Kidney glomerular epithelial cell (primary cell): ENCODE measurements at places on chromosomes 12 and 14.

- DNase-seq, result no peak
Measured at GRCh38 chr12:11929714-11930113, 141.0 kb upstream of the BCL2L14 start.

DNA sequence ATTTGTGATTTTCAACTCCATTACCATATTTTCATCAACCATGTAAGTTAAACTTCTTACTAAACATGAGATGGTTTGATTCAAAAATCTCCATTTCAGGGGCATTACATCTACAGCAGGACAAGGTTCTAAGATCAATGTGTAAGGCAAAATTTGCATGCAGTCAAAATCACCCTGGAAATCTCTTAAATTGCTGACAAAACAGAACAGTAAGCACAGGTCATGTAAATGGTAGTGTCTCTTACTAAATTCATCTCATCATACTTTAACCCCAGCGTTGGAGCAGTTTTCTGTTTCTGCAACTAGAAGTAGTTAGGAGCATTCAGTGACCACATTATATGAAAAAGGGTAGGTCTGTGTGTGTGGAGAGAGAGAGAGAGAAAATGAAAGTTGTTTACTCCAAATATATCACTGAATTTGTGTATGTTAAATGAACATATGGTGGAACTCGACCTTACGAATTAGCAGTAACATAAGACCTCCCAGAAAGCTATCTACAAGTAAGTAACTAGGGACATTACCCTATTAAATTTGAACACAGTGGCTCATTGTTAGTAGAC lies 227.5 kb downstream of the SSPN start:
- DNase-seq, result no peak

GRCh38 chr12:131834798-131835615 lies 6.8 kb downstream of the MMP17 start:
- no peak for DNase-seq

DNA sequence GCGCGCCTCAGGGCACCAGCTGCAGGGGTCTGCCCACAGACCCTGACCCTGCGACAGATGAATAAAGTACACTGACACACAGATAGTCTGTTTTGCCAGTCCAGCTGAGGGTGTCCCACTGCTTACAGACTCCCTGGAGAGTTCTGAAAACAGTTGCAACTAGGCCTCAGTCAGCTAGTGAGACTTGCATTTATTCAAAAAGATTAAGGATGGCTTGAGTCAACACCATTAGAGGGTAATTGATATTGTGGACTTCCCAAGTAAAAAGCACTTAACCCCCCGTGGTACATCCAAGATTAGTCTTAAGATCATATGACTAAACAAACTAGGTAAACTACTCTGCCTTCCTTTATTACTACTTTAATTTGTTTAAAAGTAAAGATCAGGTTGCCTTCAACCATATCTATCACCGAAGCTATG lies 11.1 kb upstream of the PSEN1 start:
- DNase-seq, result no peak

- peak; percentile 96 for DNase-seq
Measured at GRCh38 chr12:22544038-22544979, at the start of gene C2CD5. Gene C2CD5, minus strand, starts transcription at chr12:22544542. Its CDS starts 392 bp downstream, at chr12:22544150.

DNA sequence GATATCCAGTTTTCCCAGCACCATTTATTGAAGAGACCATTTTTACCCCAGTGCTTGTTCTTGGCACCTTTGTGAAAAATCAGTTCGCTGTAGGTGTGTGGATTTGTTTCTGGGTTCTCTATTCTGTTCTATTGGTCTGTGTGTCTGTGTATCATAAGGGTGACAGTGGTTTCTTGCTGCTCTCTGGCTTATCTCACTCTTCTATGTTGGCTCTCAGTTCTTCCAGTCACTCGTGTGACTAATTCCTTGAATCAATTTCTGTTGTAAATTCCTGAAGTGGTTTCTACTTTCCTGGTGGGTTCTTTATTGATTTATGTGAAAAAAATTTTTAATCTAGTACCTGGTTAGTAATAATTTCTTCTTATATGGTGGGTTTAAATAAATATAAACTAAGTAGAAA lies 58.3 kb downstream of the OTOGL start:
- DNase-seq, result no peak
